ENCODE measurements at places on chromosomes 2 and 18. TPM values are rescaled to one million over a fixed set of nuclear protein-coding genes. Genes with fewer than 3 reads are reported as not detected.

The AMER3 gene
- not detected for total RNA-seq

The POLE4 gene
- 24.4 TPM for total RNA-seq

The SH3YL1 gene
- 49.0 TPM for total RNA-seq

The WDR35 gene
- total RNA-seq, result 15.6 TPM

The CD8A gene
- total RNA-seq, result not detected

The NAT8 gene
- not detected for total RNA-seq

The CNGA3 gene
- total RNA-seq, result 0.13 TPM

The FKBP7 gene
- total RNA-seq, result 51.4 TPM

The EVA1A gene
- total RNA-seq, result 29.3 TPM

The CYP1B1 gene
- total RNA-seq, result 37.8 TPM

The TRIM43 gene
- total RNA-seq, result not detected

The LAPTM4A gene
- total RNA-seq, result 154 TPM

The KCNS3 gene
- total RNA-seq, result 0.66 TPM

The DNAH6 gene
- 0.13 TPM for total RNA-seq

The WDR33 gene
- total RNA-seq, result 22.3 TPM

The ROCK2 gene
- total RNA-seq, result 63.7 TPM

The LINC00305 gene
- not detected for total RNA-seq

The CLEC4F gene
- total RNA-seq, result not detected

The TBR1 gene
- not detected for total RNA-seq

The DYSF gene
- 5.5 TPM for total RNA-seq

The HMSD gene
- total RNA-seq, result not detected

The TWIST2 gene
- 17.8 TPM for total RNA-seq

The NOL4 gene
- total RNA-seq, result not detected

The MTA3 gene
- total RNA-seq, result 25.0 TPM

The ZNF385B gene
- not detected for total RNA-seq

The CRACDL gene
- 0.13 TPM for total RNA-seq

The ALLC gene
- total RNA-seq, result not detected

The CXCR4 gene
- 16.1 TPM for total RNA-seq

The LYPD6B gene
- not detected for total RNA-seq

The DGUOK gene
- total RNA-seq, result 48.6 TPM

The PPP1R1C gene
- total RNA-seq, result 0.56 TPM

The IL1RL1 gene
- total RNA-seq, result 1.1 TPM

The LHCGR gene
- total RNA-seq, result not detected

The SAG gene
- not detected for total RNA-seq

The PROC gene
- total RNA-seq, result not detected

The ATG9A gene
- total RNA-seq, result 43.5 TPM

The CYS1 gene
- total RNA-seq, result 2.0 TPM

The TMEM163 gene
- total RNA-seq, result 0.26 TPM

The FSHR gene
- total RNA-seq, result not detected

The IL36A gene
- not detected for total RNA-seq

The PLEK gene
- 0.13 TPM for total RNA-seq

The TNFAIP6 gene
- total RNA-seq, result 25.2 TPM

The STARD6 gene
- total RNA-seq, result 0.53 TPM

The PTPRN gene
- 0.25 TPM for total RNA-seq

The EFHD1 gene
- 1.1 TPM for total RNA-seq

The STON1 gene
- 14.9 TPM for total RNA-seq

The HRH4 gene
- 0.06 TPM for total RNA-seq

The SLC9A4 gene
- total RNA-seq, result under 0.01 TPM

The CHMP1B gene
- 57.0 TPM for total RNA-seq

The POTEC gene
- total RNA-seq, result not detected

The BMP10 gene
- not detected for total RNA-seq

The SPATA3 gene
- not detected for total RNA-seq

The DUSP19 gene
- total RNA-seq, result 4.6 TPM

The XIRP2 gene
- not detected for total RNA-seq

The PDIA6 gene
- 404 TPM for total RNA-seq

The RPE gene
- 55.1 TPM for total RNA-seq
